ENCODE measurements at places on chromosomes 4 and X.

GRCh38 chr4:121796283-121796682, 4.8 kb upstream of the EXOSC9 start:
- DNase-seq: no peak

DNA sequence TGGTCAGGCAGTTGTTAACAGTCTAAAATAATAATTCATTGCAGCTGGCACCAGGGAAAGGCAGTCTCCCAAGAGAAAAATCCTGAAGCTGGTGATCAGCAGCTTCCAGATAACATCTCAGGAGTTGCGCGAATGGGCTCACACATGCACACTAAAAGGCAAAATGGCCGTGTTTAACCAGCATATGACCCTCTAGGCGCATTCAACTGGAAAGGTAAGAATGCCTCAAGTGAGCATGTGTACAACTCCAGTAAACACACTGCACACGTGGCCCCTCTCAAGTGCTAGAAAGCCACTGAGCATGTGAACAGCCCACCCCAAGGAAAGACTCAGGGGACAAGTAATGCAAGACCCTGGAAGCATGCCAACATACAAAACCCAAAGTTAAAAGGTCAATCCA, 33.1 kb downstream of the STPG2 start:
- DNase-seq: no peak

- DNase-seq: no peak
These were observed 8.0 kb upstream of the CDKN2AIP start for GRCh38 chr4:183436417-183436816.

DNA sequence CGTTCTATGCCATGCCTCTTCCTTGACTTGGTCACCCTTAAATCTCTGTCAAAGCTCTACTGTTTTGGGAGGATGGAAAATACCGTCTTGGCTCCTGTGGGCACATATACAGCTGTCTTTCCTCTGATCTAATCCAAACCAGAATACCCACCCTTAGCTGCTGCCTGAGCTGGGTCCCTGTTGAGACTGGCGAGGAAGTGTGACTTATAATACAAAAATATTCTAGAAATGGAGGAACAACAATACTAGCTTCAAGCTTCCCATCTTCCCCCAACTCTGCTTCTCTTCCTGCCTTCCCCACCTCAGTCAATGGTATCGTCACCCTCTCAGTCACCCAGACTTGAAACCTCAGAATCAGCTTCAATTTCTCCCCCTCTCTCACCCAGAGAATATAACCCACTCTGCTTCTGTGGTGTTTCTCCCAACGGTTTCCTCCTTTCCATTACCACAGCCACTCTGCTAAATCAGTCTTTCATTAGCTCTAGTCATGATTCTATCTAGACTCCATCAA, 599 bp upstream of the IL2RG start:
- DNase-seq: no peak
